ENCODE measurements at places on chromosomes 5 and 9.

DNA sequence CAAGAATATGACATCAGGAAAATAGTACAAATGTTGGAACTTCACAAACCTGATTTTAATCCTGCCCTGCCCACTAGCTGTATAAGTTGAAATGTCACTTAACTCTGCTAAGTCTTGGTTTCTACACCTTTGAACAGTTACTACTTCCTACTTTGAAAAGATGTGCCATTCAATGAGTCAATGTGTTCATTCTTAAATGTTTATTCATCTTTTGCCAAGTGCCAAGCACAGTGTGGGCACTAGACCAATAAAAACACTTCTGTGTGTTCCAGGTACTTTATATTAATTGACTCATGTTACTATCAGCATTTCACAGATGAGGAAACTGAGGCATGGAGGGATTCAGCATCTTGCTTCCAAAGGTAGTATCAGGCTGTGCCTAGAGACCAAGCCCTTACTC is 12.8 kb downstream of the PDCL start:
- no peak for DNase-seq

- DNase-seq: no peak
Observed at GRCh38 chr5:109102096-109102690, 307.6 kb downstream of the PJA2 start.

- DNase-seq: no peak
Observed at GRCh38 chr5:117691081-117691870, 1116.7 kb upstream of the SEMA6A start.

DNA sequence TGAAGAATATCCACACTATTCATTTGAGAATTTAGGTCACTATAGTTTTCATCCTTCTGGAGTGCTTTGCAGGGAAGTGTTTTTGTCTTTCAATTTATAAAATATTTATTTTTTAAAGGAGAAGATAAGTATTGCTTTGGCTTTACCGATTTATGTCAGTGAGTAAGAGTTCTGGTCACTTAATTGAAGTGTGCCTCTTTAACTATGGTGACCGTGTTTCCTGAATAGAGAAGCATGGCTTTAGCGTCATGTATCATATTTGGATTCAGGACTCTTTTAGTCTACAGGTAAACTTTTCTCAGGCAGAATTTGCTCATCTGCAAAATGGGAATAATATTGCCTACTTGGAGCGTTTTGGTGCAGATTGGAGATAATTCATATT is 902 bp downstream of the BDP1 start:
- DNase-seq: no peak

GRCh38 chr9:72907421-72907820 is 45.4 kb downstream of the ALDH1A1 start:
- no peak for DNase-seq

DNA sequence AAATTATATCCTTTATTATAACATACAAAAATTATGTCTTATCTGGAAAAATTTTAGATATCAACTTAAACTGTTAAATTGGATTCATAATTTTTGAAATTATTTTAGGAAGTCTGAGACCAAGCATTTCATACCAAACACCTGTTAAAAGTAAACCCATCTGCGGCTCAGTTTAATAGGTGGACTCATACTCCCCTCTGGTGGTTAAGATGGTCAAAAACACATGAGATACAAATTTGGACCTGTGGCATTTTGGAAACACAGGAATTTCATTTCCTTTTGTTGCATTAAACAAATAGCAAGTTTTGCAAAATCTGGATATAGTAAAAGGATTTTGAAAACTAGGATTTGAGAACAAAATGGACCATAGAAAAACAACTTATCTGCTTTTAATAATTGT is 53.7 kb downstream of the RGMB start:
- no peak for DNase-seq

GRCh38 chr5:7395432-7395946 is 449 bp upstream of the ADCY2 start:
- DNase-seq: no peak

GRCh38 chr5:102421647-102422046 is 77.2 kb downstream of the SLCO6A1 start:
- DNase-seq: no peak

GRCh38 chr5:3650320-3650719 is 54.7 kb downstream of the IRX1 start:
- no peak for DNase-seq

Data from stimulated activated CD8-positive, alpha-beta memory T cell treated with anti-CD3 and anti-CD28 coated beads, Interleukin-4, amount 100 ng/mL, for 4 hours (primary cell).